ENCODE measurements at places on chromosomes 7 and 10. TPM values are rescaled to one million over a fixed set of nuclear protein-coding genes. Genes with fewer than 3 reads are reported as not detected.

The TAX1BP1 gene
- total RNA-seq = 76.6 TPM

The ZC3HAV1 gene
- 27.9 TPM for total RNA-seq

The LRGUK gene
- total RNA-seq = 0.35 TPM

The NAT16 gene
- 0.06 TPM for total RNA-seq

The ASAH2B gene
- 4.9 TPM for total RNA-seq

The C10orf53 gene
- not detected for total RNA-seq

The RBAK gene
- total RNA-seq = 6.7 TPM

The GIMAP1 gene
- total RNA-seq = not detected

The NUTM2B gene
- 0.19 TPM for total RNA-seq

The ZNF425 gene
- total RNA-seq = 2.4 TPM

The PRRT4 gene
- total RNA-seq = 0.81 TPM

The PRKRIP1 gene
- 21.5 TPM for total RNA-seq

The MMD2 gene
- total RNA-seq = not detected

The SERPINE1 gene
- 933 TPM for total RNA-seq

The CPA2 gene
- 0.15 TPM for total RNA-seq

The TSPAN12 gene
- total RNA-seq = 0.79 TPM

The EIF4H gene
- 284 TPM for total RNA-seq

The MSMB gene
- not detected for total RNA-seq

The ASB15 gene
- total RNA-seq = not detected

The TRIM73 gene
- 1.6 TPM for total RNA-seq

The HYAL4 gene
- total RNA-seq = not detected

The PTEN gene
- 45.8 TPM for total RNA-seq

Data from A549 treated with RU486 at 1 μM for 4 hours (cell line).